NCI-H146 (cell line): ENCODE measurements at places on chromosomes 6 and 20.
A peak's percentile ranks its signal among the peaks of the same experiment; 100 is the strongest.

DNA sequence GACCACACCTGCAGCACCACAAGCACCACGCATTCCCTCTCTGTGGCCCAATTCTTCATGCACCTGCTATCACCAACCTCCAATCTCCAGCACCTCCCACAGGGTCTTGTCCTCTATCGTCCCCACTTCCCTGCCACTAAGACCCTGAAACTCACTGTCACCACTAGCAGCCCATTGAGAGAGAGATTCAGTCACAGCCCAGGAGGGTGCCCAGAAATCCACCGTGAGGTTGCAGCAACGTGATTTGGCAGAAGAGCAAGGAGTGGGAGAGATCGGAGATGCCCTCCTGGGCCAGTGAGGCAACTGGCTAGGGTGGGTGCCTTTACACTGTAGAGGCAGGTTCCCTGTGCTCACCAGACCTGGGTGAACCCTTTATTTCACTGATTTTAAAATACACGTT, 90.1 kb downstream of the ANKRD60 start:
- no peak for DNase-seq

DNA sequence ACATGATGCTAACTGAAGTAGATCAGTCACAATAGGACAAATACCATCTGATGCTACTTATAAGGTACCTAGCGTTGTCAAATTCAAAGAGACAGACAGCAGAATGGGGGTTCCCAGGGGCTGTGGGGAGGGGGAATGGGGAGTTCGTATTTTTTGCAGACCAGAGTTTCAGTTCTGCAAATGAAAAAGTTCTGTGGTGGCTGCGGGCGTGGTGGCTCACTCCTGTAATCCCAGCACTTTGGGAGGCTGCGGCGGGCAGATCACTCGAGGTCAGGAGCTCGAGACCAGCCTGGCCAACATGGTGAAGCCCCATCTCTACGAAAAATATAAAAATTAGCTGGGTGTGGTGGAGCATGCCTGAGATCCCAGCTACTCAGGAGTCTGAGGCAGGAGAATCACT, 68.1 kb downstream of the SLC22A23 start:
- DNase-seq, result no peak

DNA sequence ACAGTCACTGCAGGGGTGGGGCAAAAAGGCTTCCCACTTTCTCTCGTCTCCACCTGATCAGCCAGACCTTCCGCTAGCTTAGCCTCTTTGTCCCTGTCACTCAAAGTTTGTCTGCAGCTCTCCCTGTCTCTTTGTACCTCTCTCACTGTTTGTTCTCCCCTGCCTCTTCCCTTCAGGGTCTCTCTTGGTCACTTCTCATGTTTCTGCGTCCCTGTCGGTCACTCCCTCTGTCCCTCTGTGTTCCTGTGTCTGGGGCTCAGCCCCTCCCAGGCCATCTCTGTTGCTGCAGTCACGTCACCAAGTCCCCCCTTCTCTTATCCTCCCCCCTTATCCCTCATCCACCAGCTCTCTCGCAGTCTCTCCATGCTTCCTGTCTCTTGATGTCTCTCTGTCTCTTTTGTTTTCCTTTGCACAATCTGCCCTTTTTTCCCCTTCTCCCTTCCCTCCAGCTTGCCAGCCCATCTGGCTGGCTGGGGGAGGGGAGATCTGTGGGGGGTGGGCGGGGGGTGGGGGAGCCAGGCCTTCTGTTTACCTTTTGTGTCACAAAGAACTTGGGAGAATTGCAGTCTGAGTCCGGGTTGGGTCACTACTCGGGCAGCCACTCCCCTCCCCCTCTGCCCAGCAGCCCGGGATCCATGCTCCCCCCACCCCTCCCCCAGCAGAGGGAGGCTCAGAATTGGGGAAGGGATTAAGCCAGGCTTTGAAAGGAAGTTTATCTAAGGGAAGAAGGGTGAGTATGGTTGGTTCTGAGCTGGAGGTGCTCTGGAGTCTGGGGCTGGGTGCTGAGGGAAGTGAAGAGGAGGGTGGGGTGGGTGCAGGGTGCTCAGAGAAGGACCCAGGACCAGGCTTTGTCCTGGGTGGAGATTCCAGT, 32.3 kb downstream of the FOXP4 start:
- DNase-seq, result peak; percentile 86

- DNase-seq, result no peak
Measured at GRCh38 chr20:51470907-51471411, 71.6 kb downstream of the NFATC2 start.

DNA sequence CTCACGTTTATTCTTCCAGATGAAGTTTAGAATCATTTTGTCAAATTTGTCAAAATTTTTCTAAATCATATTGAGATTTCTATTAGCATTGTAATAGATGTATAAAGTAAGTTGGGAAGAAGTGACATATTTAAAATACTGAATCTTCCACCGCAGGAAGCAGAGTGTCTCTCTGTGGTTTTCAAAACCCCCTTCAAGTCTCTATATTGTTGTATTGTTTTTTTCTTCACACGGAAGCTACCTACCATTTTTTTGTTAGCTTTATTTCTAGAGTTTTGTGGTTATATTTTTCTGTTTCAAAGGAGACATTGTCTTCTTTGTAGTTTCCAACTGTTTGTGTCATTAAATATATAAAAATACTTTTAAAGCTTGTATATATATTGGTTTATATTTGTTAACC, 188.6 kb downstream of the ZDHHC14 start:
- DNase-seq, result no peak

DNA sequence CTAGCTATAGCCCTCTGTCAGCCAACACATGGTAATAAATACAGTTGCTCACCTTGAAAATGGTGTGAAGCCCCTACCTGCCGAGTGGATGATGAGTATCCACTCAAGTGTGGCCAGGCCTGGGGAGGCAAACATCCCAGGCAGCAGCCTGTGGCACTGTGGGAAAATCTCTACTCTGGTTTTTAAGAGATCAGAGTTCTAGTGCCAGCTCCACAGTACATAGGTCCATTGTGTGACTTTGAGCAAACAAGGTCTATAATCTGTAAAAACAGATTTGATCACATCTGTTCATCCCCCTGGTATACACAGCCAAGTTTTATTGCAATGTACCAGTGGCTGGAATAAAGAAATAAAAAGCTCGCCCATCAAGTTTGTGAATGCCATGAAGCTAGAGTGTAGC, 82.7 kb upstream of the ARMC2 start:
- no peak for DNase-seq

- no peak for DNase-seq
Measured at GRCh38 chr20:24109537-24109936, 121.0 kb upstream of the GGTLC1 start.

GRCh38 chr6:114997813-114998292, 655.0 kb upstream of the HS3ST5 start:
- peak; percentile 3 for DNase-seq

DNA sequence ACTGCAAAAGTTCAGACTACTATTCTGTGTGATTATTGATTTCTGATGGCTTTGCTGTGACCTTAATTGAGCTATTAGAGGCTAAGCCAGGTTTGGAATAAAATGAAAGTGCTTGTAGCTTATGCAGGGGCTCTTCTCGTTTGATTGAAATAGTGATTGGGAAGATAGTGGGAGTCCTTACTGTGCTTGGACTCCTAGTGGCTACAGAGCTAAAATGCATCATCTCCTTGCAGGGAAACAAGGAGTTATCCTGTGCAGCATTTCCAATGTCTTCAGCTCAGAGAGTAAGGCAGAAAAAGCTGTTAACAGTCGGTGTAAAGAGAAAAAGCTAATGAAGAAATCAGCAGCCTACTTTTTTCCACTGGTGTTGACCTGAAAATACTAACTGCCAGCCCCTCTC, 173.5 kb downstream of the SLC35F1 start:
- no peak for DNase-seq

GRCh38 chr6:168201383-168201782, 118.2 kb downstream of the DACT2 start:
- no peak for DNase-seq

GRCh38 chr6:170006900-170007467, 255.6 kb downstream of the ERMARD start:
- peak; percentile 100 for DNase-seq

DNA sequence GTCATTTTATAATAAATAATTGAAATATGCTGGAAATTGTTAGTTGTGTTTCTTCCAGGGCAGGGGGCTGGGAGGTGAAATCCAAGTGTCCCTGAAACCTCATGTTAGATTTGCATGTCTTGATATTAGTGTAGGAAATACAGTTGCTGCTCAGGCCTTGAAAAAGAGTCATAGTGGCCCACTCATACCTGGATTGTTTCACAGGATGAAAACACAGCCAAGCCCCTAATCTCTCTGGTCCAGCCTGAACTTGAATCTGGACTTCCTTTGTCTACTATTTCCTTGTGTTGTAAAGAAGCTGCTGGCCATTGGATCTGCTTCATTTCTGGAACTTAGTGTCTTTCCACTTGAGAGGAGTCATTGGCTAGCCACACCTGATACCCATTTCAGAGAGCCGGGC, 108.8 kb upstream of the JARID2 start:
- no peak for DNase-seq

DNA sequence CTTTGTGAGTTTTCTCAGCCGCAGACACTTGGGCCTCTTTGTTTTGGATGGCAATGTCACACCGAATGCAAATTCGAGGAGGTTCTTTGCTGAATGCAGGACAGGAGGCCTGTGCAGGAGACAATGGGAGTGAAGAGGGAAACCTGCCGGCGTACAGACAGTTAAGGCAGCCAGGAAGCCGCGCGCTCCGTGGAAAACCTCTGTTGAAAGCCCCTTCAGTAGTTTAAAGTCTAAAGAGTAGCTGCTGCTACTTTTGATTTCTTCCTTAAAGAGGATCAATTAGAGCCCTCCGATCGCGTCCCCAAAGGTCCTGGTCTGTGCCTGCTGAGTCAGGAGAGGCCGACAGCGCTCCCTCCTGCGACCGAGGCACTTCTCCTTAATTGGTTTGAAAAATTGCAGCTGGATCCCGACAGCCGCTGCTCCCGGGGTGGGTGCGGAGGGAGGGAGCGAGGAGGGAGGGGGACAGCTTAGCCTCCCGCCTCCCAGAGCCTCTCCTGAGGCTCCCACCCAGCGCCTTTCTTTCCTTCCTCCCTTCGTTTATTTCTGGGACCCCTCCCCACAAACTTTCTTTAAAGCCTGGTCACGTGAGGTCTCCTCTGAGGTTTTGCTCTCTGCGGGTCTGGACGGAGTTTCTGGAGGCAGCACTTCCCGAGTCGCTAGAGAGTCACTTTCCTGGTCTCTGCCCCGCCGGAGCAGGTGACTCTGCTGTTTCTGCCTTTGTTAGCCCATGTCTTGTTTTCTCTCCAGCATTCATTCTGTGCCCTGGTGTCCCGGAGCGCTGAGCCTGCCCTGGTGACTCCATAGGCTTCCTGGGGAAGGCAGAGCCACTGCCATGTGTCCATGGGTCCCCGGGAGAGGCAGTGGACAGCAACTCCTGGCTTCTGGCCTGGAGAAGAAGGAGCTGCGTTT, 22.3 kb upstream of the RPP40 start:
- peak; percentile 57 for DNase-seq

DNA sequence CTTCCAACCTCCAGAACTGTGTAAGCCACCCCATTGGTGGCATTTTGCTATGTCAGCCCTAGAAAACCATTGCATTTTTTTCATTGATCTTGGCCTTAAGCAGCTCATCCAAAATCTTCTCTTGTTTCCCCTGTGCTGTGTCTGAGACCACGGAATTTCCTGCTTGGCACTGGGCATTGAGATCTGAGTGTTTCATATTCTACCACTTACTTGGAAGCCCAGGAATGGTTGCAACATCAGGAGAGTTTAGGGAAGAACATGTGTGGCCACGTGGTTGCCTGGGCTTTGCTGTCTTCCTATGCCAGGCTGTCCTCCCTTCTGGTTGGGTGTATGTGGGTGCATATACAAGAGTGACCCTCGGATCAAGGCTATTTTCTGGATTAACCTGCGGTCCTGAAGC, 139.3 kb upstream of the PMEPA1 start:
- no peak for DNase-seq

DNA sequence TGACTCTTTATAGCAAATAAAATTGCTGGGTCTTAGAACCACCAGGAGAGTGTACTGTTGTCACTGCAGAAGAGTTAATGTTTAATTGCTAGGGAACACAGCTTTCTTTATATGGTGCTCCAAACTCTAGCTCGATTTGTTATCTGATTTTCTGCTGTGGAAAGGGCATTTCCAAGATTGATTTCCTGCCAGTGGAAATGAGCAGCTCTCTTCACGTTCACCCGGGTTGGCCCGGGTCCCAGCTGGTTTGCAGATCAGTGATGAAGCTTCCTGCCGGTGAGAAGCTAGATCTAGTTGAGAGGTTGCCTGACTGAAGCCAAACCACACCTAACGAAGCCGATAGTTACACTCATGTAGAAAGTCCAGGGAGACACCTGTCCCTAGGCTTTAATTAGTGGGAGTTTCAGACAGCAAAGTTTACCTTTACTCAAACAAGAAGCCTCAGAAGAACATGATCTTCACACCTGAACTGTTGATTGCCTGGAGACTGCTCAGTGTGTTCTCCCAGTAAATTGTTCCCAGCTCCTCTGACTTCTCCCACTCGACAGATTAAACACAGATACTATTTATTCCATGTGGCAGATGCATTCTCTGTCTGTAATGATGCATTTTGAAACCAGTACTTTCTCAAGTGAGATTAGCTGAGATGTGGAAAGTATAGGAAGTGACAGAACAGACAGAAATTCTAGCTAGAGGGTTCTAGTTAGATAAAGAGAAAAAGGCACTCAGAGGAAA, 27.8 kb downstream of the PAQR8 start:
- peak; percentile 47 for DNase-seq

- no peak for DNase-seq
Measured at GRCh38 chr6:37802810-37803209, 16.7 kb upstream of the ZFAND3 start.

- no peak for DNase-seq
Measured at GRCh38 chr20:2312876-2313275, 17.1 kb downstream of the TGM3 start.
